Kidney capillary endothelial cell (primary cell): ENCODE measurements at places on chromosomes 7 and 10.
A peak's percentile ranks its signal among the peaks of the same experiment; 100 is the strongest.

- peak; percentile 24 for DNase-seq
Measured at GRCh38 chr10:68647672-68648341, 73.2 kb upstream of the CCAR1 start.

GRCh38 chr10:10994360-10994759, 23.3 kb upstream of the CELF2 start:
- no peak for DNase-seq

GRCh38 chr7:156656598-156656997, 16.0 kb downstream of the RNF32 start:
- no peak for DNase-seq

- DNase-seq = no peak
Measured at GRCh38 chr7:115558161-115558560, 472.4 kb downstream of the TFEC start.

DNA sequence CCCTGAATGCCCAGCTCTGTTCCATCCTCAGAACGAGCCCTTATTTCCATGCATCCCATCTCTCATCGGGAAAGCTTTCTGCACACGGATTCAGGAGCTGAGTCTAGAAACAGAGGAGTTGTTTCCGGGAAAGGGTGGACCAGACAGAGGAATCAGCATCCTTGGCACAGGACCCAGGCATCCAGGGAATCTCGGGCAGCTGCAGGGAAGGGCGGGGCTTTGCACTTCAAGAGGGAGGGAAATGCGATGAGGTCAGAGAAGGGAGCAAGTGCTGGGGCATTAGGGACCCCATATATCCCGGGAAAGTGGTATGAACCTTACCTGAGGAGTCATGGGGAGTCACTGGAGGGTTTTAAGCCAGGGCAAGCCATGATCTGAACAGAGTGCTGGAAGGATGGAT, 68.5 kb downstream of the NPTX2 start:
- DNase-seq = no peak

DNA sequence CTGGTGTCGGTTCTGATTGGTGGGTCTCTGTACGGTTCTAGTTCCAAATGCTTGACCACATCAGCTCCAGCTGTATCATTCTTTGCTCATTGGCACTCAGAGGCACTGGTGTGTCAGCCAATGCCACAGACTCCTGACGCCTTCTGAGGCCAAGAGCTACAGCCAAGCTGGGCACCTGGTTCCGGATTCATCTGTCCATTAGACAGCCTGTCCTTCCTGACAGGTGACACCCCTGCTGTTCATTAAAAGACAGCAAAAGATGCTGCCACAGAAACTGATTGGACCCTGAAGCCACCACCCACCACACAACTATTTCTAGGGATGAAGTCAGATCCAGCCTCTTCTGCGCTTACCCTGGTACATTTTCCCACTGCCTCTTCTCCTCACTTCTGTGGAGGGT, 35.6 kb downstream of the COL13A1 start:
- DNase-seq = no peak

GRCh38 chr10:80588546-80588945, 50.8 kb downstream of the SH2D4B start:
- no peak for DNase-seq

DNA sequence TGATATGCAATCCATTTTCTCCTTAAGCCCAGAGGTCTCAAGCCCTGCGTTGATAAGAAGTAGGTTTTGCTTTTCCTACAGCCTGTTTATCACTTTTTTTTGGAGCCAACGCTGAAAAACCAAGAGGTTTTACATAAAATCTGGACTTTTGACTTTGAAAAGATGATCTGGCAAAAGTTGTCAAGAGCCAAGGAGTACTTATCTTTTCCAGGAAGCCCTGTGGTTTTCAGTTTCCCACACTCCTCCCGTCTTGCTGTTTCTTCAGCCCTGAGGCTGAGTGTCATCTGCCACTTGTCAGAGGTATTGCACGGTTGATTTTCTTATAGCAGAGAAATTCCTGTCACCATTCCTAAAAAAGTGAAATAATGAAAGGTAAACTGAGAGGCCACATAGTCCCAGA, 108.7 kb downstream of the TYW1 start:
- no peak for DNase-seq

DNA sequence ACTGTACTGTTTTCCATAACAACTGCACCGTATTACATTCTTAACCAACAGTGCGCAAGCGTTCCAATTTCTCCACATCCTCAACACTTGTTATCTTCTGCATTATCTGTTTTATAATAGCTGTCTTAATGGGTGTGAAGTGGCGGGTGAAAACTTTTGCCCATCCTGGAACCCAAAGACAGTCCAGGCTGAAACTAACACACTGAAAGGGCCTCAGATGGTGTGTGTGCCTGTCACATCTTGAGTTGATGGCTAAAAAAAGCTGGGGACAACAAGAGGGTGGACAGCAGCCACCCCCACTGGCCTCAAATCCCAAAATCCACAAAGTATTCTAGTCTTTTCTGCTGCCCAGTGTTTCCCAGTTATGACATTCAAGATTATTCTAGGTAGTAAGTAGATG, 19.4 kb downstream of the OPALIN start:
- DNase-seq = no peak

- DNase-seq = peak; percentile 77
Measured at GRCh38 chr10:52313933-52314821, at the start of gene DKK1. Gene DKK1, plus strand, starts transcription at chr10:52314281. Its CDS starts 154 bp downstream, at chr10:52314435.

DNA sequence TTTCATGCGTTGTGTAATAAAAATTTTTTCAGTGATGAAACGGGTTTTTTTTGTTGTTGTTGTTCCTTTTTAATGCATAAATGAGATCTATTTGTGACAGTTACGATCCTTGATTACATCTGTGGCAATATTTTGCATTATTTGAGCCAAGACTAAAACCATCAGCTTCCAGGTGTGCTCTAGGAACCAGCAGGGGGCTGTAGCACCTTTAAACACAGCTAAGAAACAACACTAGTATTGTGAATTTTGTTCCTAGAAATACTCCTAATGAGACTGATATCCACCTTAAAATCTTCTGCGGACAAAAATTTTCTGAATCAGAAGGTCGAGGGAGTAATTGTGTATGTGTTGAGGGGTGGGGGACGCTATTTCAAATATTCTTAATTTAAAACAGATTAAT, 52.6 kb downstream of the FGFBP3 start:
- no peak for DNase-seq

GRCh38 chr7:108419961-108420908, 36.0 kb downstream of the NRCAM start:
- DNase-seq = peak; percentile 85

DNA sequence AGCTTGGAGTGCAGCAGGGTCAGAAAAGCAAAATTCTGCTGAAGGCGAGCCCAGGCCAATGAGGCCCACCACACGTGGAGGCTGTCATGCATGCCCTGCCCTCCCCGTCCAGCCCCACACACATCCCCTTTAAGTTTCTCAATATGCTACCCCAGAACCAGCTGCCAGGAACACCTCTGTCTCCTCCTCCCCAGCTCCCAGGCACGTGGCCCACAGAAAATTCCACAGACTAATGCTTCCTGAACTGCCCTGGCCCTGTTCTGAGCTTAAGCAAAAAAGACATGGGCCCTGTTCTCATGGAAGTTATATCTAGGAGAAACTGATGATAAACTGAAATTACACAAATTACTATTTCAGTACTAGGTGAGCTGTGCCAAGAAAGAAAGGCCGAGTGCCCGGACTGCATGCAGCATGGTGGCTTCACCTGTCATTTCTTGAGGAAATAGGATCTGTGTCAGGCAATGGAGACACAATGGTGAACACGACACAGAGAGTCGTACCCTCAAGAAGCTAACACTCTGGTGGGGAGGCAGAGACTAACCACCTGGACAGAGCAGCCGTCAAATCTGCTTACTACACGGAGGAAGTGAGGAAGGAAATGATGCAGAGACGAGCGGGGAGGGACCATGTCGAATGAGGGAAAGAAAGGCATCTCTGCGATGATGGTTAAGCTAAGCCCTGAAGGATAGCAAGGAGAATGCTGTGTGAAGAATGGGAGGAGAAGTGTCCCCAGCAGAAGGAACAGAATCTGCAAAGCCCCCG, 44.5 kb downstream of the PODXL start:
- no peak for DNase-seq

DNA sequence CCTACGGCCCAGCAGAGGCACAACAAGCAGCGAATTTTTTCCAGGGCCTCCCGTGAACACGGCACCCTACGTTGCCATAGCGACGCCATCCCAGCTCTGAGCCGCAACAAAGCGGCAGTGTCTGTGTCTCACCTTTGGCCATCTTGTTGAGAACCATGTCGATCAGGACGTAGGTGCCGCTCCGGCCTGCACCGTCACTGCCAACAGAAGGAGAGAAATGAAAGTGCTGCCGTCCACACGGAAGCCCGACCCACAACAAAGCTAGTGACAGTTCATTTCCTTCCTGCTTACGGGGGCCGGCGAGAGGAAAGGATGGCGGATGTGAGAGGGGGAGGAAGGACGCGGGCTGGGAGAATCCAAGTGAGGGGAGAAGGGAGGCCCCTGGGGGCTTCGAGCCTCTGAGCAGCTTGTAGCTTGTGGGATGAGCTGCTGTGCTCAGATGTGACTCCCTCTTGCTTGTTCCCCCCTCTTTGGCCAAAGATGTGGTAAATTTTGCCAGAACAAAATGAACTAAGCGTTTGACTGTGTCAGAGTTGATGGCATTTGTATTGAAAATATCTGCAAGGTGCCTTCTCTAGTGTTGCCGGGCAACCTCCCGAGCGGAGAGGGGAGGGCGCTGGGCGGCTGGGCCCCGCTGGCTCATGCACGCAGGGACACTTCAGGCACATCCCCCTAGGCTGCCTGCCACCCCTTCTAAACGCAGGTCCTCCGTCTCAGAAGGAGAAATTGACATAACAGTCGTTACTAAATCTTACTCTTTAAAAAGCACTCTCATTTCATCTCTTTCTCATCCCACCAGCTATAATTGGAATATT, 232.2 kb downstream of the DNAJB6 start:
- peak; percentile 80 for DNase-seq

GRCh38 chr7:35685781-35686180, 9.2 kb downstream of the HERPUD2 start:
- DNase-seq = no peak

DNA sequence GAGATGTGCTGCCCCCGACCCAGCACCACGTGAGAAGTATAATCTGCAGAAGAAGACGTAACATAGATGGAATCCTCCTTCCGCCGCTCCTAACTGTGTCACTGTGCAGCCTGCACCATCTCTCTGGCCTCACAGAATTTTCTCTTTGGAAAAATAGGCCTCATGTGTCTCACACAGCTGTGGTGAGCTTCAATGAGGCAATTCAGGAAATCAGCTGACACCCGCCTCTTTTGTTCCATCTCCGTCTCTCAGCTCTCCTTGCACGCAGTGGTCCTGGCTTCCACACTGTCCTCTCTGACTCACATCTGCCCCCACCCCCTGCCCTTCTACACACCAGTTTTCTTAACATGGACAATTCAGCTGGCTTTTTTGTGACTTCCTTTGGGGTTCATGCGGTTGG, 7.2 kb downstream of the C10orf90 start:
- peak; percentile 21 for DNase-seq

DNA sequence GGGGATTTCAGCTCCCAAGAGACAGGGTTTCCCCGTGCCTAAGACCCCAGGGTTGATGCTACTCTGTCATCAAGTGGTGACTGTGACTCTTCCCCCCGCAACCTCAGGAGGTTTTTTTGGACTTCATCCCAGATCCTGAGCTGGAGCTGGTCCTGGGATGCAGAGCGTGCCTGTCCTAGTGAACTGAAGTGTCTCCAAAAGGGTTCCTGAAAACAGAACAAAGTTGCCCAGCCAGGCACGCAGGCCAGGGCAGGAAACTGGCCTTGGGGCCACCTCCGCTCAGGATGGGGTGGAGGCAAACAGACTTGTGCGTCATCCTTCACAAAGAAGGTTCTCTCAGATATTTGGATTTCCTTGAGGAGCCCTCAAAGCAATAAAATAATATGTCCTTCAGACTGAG, 118.9 kb downstream of the ITIH5 start:
- no peak for DNase-seq

DNA sequence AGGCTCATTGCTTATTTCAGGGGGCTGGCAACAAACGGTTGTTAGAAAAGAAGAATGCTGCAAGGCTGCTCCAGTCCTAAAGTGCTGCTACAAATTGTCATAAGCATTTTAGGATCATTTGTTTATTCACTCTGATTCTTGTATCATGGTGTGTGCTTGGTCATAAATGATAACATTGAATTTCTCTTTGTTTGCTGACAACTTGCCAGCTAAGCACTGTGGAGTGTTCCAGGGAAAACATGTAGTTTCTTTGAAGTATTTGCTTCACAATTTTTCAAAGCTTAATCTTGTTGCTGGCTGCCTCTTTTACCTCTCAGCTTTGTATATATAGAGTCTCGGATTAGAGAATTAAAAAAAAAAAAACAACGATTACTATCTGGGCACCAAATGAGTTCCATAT, 263.0 kb downstream of the PHF14 start:
- DNase-seq = no peak

- no peak for DNase-seq
Measured at GRCh38 chr10:71083716-71083975, 128.7 kb upstream of the UNC5B start.

GRCh38 chr10:73439605-73440312, 6.4 kb upstream of the MSS51 start:
- peak; percentile 11 for DNase-seq

DNA sequence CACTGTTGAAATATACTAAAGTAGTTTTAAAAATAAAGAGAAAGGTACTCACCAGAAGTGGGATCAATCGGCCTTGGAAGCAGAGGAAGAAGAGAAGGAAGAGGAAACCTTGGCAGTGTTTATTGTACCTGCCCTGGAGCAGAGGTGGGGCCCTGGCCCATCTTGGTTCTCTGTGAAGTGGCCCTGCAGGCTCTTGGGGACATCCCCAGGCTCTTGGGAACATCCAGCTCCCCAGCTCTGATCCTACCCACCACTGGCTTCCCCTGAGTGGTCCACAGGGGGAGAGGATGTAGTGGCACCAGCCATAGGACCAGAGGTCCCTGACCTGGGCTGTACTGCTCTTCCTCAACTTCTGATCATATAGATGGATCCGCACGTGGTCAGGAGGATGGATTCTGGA, 22.3 kb upstream of the RET start:
- DNase-seq = no peak

- no peak for DNase-seq
Measured at GRCh38 chr7:30406664-30407425, 71.7 kb downstream of the NOD1 start.
